ENCODE measurements at places on chromosomes 7 and 10.

DNA sequence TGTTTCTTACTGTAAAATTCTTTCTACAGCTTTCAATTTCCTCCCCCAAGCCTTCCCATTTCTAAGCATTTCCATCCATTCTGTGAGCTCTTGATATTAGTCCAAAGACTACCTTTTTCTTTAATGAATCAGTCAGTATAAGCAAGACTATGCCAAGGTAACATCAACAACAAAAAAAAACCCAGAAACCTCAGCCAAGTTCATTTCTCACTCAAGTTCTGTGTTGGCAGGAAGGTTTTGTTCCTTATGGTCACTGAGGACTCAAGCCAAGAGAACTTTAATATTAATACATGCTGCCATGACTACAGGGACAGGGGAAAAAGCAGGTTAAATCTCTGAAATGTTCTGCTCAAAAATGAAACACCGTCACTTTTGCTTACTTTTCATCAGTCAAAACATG is 621.2 kb upstream of the NRP1 start:
- DNase-seq: no peak

GRCh38 chr10:77027576-77027975 is 610.0 kb downstream of the KCNMA1 start:
- DNase-seq: no peak

DNA sequence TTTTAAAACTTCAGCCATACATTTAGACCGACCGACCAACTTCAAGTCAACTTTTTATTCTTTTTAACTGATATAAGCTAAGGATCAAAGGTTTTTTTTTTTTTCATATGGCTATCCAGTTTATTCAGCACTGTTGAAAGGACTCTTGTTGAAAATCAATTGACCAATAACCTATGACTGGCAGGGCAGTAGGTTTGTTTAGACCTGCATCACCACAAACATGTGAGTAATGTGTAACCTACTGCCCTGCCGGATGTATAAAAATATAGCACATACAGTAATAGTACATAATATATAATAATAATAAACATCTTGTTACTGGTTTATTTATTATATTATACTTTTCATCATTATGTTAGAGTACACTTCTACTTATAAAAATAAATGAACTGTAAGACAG is 434.6 kb upstream of the SEMA3A start:
- DNase-seq: no peak

- no peak for DNase-seq
Observed at GRCh38 chr7:9217204-9217603, 783.8 kb downstream of the NXPH1 start.

DNA sequence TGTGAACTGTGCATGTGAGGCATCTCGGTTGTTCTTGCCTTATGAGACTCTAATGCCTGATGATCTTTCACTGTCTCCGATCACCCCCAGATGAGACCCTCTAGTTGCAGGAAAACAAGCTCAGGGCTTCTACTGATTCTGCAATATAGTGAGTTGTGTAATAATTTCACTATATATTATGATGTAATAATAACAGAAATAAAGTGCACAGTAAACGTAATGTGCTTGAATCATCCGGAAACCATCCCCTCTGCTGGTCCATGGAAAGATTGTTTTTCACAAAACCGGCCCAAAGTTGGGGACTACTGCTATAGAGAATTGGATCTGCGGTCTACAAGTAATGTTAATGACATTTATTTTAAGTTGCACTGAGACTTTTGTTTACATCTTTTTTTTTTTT is 126.7 kb downstream of the TPST1 start:
- DNase-seq: no peak

- DNase-seq: no peak
Observed at GRCh38 chr10:5576780-5577624, 52.2 kb downstream of the CALML3 start.

DNA sequence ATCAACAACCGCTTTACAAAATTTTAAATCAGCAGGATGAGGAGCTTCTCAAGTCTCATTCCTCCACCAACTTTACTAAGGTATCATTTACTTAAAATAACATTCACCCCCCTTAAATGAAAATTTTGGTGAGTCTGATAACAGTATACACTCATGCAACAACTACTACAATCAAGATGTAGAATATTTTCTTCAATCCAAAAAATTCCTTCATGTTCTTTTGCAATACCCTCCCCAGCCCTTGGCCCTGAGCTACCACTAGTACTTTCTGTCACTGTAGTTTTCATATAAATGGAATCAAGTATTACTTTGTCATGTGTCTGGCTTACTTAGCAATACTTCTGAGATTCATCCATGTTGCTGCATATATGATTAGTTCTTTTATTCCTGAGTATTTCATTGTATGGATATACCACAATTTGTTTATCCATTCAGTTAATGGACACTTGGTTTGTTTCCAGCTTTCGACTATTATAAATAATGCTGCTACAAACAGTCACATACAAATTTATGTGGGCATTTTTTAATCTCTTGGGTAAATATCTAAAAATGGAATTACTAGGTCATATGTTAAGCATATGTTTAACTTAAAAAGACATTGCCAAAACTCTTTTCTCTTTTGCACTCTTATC is 43.0 kb downstream of the NT5C2 start:
- DNase-seq: no peak

GRCh38 chr7:75916259-75916658 is 1.3 kb downstream of the POR start:
- no peak for DNase-seq

DNA sequence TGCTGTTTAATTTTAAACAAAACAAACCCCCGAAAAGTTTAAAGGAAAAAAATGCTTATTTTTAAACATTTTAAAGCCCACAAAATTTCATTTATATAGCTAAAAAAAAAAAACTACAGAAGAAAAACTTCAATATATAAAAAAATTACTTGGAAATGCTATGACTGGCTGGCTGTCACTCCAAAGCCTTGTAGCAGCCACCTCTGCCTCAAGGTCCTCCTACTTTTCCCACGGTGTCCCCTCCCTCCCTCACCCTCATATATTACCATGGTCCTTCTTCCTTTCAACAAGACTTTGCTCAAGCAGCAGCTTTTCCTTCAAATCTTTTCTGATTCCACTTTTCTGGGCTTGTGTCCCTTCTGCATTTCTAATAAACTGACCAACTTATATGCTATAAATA is 122.0 kb downstream of the TPK1 start:
- DNase-seq: no peak

GRCh38 chr10:63593576-63593975 is 72.4 kb downstream of the REEP3 start:
- DNase-seq: no peak

DNA sequence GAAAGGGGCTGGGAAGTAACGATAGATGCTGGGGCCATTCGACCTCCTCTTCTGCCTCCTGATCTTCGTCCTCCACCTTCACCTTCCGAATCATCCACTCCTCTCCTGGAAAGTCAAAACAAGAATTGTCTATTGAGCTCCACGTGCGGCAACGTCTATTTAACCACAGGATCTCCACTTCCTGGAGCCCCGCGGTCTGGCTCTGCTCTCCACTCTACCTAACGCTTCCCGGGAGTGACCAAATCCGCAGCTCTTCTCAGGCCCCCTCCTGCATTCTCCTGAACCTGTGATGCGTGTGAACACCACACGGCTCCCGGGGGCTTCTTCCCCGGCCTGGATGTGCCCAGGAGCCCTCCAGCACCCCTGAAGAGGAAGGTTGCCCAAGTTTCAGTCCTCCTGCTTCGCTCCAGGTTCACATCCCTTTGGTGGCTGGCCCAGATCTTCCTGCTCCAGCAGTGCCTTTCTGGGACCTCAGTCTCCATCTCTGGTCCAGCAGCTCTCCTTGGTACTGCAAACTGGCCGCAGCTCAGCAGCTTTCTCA is 7.2 kb downstream of the ZNF467 start:
- DNase-seq: no peak

DNA sequence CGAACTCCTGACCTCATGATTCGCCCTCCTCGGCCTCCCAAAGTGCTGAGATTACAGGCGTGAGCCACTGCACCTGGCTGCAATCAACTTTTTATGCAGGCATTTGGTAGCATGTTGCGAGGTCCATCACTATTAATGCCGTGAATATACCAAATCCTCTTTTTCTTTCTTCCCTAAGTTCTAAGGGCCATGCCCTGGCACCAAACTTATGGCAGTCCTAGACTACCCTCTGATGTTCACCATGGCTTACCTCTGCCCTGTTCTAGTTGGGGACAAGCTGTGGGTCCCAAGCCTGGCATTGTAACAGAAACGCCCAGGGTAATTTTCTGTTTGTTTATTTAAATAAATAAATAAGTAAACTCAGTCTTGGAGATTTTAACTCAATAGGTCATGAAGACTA is 13.3 kb downstream of the PRSS2 start:
- DNase-seq: no peak

- DNase-seq: no peak
Observed at GRCh38 chr10:16870331-16870730, 53.1 kb upstream of the RSU1 start.

DNA sequence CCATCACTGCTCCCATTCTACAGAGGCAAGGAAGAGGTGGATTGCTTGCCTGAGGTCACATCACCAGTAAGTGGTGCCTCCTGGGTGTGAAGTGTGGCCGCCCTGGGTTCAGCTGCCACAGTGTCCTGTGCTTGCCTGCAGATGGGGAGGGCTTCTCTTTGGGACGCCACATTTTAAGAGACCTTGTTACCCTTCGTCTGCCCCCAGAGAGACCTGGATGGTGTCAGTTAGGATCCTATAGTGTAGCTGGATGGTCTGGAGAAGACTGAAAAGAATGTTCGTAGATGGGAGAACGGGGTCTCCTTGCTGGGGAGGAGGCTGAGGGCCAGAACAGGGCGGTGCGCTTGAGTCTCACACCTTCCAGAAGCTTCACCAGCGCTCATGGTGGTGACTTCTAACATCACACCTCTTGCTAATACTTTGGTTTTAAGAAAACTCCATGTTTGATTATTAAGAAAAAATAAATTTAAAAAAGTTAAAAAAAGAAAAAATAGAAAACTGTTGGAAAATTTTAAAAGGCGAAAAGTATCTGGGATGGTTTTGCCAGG is 2.3 kb downstream of the DOCK1 start:
- no peak for DNase-seq

Measured in forelimb muscle (tissue), 1 donor.